CD4-positive, alpha-beta T cell treated with Interleukin-21 for 1 hour (primary cell): ENCODE measurements at places on chromosomes 13 and 19.

DNA sequence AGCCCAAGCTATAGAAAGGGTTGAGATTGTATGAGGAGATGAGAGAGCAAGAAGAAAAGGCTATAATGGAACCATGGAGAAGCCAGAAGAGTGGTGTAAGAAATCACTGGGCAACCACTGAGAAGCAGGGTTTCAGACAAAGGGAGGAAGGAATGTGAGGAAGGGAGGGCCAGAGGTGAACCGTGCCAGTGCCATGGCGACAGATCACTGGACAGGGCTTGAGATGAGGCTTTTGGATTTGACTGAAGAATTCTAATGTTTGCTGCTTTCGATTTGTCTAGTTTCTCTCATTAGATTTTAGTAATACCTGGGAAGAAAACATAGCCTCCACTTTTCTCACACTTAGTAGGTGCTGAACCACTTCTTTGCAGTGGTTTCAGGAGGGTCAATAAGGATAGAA is 6.3 kb upstream of the GPR183 start:
- no peak for DNase-seq

DNA sequence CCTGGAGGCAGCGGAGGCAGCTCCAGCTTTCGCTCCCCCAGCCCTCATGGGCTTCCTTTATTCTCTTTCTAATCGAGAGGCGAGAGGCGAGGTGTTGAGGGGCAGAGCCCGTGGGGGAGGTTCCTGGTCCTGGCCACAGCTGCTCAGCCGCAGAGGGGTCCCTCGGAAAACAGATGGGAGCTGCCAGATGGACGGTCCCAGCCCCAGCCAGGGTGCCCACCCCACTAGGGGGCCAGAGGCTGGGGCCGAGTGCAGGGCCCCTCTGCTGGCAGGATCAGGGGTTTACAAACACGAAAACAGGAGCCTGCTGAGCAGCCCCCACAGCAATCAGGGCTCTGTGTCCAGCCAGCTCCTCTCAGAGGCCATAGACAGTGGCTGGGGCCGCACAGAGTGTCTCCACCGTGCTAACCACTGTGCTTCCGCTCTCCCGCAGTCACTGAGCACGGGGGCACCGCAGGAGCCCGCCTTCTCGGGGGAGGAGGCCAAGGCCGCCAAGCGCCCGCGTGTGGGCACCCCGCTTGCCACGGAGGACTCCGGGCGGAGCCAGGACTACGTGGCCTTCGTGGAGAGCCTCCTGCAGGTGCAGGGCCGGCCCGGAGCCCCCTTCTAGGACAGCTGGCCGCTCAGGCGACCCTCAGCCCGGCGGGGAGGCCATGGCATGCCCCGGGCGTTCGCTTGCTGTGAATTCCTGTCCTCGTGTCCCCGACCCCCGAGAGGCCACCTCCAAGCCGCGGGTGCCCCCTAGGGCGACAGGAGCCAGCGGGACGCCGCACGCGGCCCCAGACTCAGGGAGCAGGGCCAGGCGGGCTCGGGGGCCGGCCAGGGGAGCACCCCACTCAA is 182.2 kb downstream of the KDM4B start:
- DNase-seq: no peak

- DNase-seq: no peak
Observed at GRCh38 chr19:49020931-49021895, 2.9 kb downstream of the CGB3 start.

DNA sequence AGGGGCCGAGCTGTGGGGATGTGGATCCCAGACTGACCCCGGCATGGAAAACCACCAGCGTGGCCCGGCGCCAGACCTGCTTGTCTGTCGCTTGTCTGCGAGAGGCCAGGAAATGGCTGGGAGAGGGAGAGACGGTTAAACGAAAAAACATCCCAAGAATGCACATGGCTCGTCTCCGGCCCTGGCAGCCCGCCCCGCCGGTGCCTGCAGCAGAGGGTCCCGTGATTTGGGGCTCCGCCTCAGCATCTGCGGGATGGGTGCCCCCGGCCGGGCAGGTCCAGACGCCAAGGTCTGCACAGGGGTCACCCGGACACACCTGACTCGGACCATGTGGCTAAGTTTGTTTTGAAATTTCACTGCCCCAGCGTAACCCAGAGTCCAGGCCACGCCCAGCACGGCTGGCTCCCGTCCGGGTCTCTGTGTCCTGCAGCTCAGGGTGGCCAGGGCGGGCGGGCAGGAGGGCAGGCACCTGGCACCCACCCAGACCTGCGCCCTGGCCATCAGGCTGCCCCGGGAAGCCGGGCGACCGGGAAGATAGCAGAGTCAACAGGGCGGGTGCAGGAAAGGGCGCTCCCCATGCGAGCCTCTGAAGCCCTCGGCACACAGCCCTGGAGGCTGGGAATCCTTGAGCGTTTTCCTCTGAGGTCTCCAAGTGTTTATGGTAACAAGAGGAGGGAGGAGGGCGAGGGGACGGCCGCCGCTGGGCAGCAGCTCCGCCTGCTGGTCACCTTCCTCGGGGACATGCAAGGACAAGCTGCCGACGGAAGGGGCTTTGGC is 103.2 kb downstream of the GADD45B start:
- peak; percentile 73 for DNase-seq

DNA sequence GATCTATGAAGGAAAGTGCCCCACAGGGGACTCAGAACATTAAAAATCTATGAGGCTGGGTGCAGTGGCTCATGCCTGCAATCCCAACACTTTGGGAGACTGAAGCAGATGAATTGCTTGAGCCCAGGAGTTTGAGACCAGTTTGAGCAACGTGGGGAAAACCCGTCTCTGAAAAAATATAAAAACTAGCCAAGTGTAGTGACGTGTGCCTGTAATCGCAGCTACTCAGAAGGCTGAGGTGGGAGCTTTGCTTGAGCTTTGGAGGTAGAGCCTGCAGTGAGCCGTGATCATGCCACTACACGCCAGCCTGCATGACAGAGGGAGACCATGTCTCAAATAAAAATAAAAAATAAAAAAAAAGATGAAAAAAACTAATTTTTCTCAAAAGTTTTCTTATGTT is 1070.6 kb downstream of the PCDH9 start:
- DNase-seq: no peak

DNA sequence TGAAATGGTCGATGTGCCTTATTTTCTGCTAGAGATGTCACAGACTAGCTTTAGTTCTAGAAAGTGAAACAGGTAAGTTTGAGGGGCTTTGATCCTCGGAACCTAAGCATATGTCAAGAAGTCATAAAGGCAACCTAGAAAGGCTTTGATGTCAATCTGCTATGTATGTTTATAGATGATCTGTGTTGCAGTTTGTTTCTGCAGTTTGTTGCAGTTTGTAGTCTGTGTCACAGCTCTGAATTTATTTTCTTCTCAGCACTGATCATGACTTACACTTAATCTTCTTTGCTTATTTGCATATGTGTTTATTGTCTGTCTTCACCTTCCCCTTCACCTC is 5.9 kb downstream of the LSM14A start:
- peak; percentile 34 for DNase-seq

GRCh38 chr13:38309397-38309796 is 40.3 kb upstream of the UFM1 start:
- DNase-seq: no peak

DNA sequence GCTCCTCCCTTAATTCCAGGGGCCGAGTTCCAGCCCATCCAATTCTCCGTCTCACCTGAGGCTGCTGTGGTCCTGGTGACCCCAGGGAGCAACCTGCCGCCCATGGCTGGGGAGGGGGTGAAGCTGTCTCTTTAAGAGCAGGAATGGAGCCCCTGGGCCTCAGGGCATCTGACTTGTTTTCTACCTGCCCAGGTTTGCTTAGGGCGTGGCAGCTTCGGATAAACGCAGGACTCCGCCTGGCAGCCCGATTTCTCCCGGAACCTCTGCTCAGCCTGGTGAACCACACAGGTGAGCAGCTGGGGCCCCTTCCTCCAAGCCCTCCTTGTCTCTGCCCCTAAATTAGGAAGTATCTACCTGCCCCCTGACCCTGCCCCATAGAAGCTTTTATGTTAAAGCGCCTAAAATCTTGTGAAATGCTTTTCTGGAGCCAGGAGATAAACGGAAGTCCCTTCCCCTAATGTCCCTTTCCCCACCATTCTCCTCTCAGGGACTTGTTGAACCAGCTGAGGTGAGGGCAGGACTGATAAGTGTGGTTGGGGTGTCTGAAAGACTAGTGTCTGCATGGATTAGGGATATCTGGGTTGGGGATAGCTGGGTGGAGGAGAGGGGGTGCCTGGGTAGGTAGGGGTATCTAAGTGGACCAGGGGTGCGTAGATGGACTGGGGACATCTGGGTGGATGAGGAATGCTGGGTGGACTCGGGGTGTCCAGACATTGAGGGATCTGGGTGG is 614 bp downstream of the FXYD3 start:
- no peak for DNase-seq

DNA sequence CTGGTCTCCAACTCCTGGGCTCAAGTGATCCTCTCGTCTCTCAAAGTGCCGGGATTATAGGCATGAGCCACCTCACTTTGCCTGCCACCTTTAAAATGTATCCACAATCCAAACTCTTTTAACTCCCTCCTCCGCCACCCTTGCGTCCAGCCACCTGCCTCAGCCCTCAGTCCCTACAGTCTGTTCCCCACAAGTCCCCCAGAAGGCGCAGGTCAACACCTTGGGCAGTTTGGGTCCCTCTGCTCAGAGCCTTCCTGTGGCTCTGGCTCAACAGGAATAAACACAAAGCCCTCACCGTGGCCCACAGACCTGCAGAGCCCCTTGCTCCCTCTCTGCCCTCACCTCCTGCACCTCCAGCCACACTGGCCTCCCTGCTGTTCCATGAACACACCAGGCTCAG is 7.5 kb upstream of the EMC10 start:
- DNase-seq: no peak

DNA sequence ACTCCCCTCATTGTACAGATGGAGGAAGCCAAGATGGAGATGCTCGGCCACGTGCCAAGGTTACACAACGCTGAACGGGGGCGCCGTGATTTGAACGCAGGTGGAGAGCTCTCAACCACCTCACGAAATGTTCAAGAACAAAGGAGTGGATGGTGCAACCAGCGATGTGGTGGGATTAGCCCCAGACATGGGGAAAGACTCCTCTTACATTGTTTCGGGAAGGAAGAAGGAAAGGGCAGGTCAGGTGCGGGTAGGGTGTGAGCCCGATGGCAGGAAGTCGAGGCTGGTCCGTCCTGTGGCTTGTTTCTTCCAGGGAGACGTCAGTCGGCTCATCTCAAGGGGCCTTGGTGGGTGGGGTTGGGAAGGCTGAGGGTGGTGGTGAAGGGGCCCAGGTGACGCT is 7.1 kb upstream of the KLK14 start:
- DNase-seq: no peak

DNA sequence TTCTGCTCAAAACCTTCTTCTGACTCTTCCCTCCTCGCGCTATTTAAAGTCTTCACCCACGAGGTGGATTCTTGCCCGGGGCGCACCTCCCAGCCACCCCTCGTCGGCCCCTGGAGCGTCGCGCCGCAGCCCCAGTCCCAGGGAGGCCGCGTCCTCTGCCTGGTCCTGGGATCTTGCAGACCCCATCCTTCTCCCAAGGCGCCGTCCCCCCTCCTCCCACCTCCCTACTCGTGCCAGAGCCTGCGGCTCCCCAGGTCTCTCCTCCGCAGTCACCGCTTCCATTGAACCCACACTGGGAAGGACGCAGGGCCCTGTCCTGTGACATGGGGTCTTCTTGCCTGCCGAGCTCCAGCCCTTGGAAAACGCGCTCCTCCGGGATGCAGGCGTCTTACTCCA is 486 bp downstream of the ZNF808 start:
- no peak for DNase-seq

GRCh38 chr19:37593996-37594303 is 642 bp downstream of the ZNF571 start:
- DNase-seq: no peak

DNA sequence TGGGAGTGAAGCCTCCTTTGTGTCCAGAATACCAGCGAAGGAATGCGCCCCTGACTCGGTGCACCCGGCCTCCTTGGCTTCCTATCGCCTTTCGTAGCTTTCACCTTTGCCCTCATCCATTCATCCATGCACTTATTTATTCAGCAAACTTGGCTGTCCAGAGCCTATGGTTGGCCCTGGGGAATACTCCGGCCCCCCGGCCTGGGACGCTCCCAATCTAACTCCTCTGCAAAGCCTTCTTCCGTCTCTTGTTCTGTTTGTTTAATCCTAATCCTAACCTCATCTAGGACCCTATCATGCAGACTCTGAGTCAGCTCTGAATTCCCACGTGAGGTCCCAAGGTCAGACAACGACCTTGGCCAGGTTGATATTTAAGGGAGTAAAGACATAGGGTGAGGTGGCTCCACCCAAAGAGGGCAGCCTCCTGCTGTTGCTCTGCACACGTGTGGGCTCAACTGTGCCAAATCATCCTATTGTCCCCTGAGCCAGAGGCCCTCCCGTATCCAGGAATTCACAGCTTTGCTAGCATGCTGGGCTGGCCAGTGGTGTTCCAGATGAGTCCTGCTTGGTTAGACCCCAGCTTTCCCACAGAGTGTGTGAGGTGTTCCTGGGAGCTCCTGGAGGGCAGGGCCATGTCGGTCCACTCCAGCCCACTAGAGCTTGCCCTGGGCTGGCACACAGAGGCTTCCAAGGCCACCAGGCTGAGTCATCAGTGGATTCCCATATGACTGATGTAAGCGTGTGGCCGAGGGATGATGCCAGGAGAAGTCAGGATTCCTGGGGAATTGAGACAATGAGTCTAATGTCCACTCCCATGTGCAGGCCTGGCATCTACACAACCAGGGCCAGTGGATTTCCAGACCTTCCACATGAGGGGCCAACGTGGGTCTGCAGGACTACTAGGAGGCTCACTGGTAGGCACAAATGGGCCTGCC is 6.5 kb upstream of the CCNE1 start:
- DNase-seq: no peak

- no peak for DNase-seq
Observed at GRCh38 chr13:70527599-70527998, 419.3 kb upstream of the KLHL1 start.
